ENCODE measurements at places on chromosomes 12 and 14. TPM values are rescaled to one million over a fixed set of nuclear protein-coding genes. Genes with fewer than 3 reads are reported as not detected.

The PTCSC3 gene
- total RNA-seq: not detected

The ADCK1 gene
- total RNA-seq: 4.4 TPM

The RFX4 gene
- not detected for total RNA-seq

The RNASE7 gene
- not detected for total RNA-seq

The CCDC177 gene
- total RNA-seq: under 0.01 TPM

The MGP gene
- 8.0 TPM for total RNA-seq

The RNF212B gene
- total RNA-seq: not detected

The HOXC9 gene
- total RNA-seq: 0.28 TPM

The OAS2 gene
- 0.71 TPM for total RNA-seq

The KLRG1 gene
- 0.65 TPM for total RNA-seq

The EML5 gene
- under 0.01 TPM for total RNA-seq

Measured in smooth muscle cell of bladder (primary cell).